Anterior cingulate cortex (tissue), 58 donors: ENCODE measurements at places on chromosomes 3 and 15.

GRCh38 chr3:94092086-94092485 lies 29.2 kb downstream of the NSUN3 start:
- no peak for DNase-seq

- DNase-seq = no peak
These were observed 11.9 kb upstream of the CD200R1L start for GRCh38 chr3:112858410-112859069.

DNA sequence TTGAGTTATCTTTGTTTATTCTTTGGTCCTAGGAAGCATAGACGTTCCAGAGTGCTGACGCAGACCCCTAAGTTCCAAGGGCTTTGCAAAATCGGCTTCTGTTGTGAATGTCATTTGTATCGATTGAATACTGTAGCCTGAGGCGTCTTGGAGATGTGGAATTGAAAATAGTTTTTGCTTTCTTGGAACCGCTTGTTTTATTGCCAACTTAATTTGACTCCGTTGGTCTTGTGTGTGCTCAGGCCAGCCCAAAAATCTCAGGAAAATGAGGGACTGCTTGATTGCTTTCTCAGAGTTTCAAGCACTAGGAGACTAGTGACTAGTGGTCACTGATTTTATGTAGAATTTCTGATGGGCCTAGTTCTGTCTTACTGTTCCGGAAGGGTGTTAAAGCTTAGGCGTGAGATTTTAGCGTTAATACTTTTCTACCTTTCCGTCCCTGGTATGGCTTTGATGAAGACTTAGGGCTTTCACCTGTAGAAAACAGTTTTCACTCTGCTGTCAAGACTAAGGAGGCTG lies 263 bp upstream of the UTS2B start:
- DNase-seq = no peak

GRCh38 chr3:24270204-24270691 lies 224.4 kb downstream of the THRB start:
- DNase-seq = no peak

- no peak for DNase-seq
These were observed 218.2 kb downstream of the STXBP5L start for GRCh38 chr3:121126033-121126706.
